ENCODE measurements at places on chromosomes 13 and 19.
A peak's percentile ranks its signal among the peaks of the same experiment; 100 is the strongest.

GRCh38 chr13:42832341-42833096, 51.1 kb downstream of the FAM216B start:
- DNase-seq, result peak; percentile 94

DNA sequence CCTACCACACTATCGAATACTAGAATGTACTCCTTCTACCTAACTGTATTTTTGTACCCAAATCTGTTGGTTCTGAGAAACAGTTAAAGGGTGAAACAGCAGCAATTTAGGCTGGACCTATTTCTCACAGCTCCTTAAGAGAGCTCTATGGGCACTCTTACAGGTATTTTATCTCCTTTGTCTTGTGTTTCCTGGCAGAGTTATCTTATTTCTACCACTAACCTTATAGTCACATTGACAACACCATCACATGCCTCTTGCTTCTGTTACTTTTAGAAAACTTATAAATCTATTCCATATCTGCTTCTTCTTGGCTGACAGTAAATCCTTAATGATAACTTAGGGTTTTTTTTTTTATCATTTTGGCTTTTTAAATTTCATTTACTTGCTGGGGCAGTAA, 130.7 kb downstream of the MYO16 start:
- DNase-seq, result no peak

GRCh38 chr19:44848812-44849447, 2.8 kb downstream of the NECTIN2 start:
- DNase-seq, result peak; percentile 9

- DNase-seq, result no peak
These were observed 2049.5 kb upstream of the PRR20A start for GRCh38 chr13:55091172-55091571.

DNA sequence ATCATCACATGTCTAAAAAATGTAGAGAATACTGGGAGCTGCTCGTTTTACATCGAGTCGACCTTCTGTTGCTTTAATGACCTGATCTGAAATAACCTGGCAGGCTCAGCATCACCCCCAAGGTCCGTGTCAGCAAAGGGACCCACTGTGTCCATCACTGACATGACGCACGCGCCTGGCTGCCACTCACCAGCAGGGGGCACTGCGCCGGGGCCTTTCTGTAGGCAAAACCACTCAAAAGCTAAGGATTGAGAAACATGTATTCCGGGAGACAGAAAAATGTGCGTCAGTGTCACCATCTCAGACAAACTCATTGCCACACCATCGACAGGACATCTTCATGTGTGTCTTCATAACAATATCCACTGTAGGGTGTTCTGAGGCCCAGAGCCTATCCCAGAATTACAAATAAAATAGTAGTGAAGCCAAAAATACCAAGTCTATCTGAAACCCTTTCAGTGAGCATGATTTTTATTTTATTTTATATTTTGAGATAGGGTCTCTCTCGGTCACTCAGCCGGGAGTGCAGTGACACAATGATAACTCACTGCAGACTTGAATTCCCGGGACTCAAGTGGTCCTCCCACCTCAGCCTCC, 130.3 kb upstream of the LSM14A start:
- DNase-seq, result peak; percentile 51

GRCh38 chr19:39183104-39183503, 13.7 kb upstream of the NCCRP1 start:
- no peak for DNase-seq

DNA sequence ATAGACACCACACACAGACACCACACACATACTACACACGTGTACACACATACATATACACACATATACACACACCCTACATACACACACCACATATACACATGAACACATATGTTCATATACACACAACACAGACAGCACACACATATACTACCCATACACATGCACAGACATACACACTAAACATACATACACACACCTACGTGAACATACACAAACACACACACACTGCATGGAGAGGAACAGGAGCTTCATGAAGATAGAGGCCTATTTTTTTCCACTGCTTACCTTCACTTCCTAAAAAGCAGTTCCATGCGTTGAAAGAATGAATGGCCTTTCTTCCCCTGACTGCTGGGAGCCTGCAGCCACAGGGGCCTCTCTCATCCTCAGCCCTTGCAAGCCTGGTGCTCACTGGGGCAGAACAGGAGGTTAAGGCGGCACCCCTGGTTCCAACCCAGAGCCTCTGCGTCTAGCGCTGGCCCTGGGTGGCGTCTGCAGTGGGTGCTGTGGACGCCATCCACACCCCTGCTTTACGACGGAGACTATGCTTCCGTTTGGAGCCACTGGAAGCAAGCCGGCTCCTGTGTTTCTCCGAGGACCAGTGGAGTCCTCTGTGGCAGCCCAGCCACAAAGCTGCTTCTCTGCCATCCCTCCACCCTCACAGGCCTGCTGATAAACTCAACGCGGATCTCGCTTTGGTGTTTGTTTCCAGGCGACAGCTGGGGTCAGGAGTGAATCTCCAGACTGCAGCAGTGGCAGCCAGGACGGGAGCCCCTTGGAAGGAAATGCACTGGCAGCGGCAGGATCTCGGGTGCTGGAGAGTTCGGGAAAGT, 1.9 kb upstream of the RASA3 start:
- DNase-seq, result no peak

- DNase-seq, result peak; percentile 74
These were observed 3.3 kb downstream of the LYL1 start for GRCh38 chr19:13099073-13099999.

GRCh38 chr13:72435251-72435650, 292.2 kb downstream of the MZT1 start:
- peak; percentile 5 for DNase-seq

- DNase-seq, result peak; percentile 53
These were observed 108.2 kb upstream of the RNF113B start for GRCh38 chr13:98285317-98285716.

- DNase-seq, result no peak
These were observed 9.0 kb downstream of the BLOC1S3 start for GRCh38 chr19:45187421-45188100.

- no peak for DNase-seq
These were observed 146.9 kb downstream of the ZNF486 start for GRCh38 chr19:20313894-20314293.

DNA sequence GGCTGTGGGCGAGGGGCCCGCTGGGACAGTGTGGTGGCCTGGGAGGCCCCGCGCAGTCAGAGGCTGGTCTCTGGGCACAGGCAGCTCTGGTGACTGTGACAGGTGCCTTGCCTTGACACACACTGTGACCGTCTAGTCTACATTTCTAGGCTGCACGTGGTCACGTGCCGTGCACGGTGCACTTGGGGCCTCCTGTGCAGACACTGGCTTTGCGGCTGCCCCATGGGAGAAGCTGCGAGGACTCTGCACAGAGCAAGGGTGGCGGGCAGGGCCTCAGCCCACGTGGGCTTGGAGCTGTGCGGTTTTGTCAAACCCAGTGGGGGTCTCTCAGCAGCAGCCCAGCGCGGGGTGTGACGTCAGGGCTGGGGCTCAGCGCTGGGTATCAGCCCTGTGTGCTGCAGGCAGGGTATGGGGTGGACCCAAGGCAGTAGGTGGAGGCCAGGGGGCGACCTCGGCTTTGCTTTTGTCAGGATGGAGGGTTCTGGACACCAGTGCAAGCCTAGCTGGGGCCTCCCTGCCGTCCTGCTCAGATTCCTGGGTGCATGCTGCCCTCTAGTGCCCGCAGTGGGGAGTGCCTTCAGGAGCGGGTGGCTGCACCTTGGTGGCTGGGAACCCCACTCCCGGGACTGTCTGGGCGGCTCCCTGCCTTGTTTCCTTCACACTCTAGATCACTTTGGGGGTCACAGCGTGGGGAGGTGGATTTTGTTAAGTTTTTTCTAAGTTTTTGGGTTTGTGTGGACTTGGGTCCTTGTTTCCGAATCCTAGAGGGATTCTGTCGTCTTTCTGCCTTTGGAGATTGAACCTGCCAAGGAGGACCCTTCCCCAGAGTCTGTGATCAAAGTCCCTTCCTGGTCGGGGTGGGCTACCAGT, 62.6 kb downstream of the KDM4B start:
- DNase-seq, result peak; percentile 56

DNA sequence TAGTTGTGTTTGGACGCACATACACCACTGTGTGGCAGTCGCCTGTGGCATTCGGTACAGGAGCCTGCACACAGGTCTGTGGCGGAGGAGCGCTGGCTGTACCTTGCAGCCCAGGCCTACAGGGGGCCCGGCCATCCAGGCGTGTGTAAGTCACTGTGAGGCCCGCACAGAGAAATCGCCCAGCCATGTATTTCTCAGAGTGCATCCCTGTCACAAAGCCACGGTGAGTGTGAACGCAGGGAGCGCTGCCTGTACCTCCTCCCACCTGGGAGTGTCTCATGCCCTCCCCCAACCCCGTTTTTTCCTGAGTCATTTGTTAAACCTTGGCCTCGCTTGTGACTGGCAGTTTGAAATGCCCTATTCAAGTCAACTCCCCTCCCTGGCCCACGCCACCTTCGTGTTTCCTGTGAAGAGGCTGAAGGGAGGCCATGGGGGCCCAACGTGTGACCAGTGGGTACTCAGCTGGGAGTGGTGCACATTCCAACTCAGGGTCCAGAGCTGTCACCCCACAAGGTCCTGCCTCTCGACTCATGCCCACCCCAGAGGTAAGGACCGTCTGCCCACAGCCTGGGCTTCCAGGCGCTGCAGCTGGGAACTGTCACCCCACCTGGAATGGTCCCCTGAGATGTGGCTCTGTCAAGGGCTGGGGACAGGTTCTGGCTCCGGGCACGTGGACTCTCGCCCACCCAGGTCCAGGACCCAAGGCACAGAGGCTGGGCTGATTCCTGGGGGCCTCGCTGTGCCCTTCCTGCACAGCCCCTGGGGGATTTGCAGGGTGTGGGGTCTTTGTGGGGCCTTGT, 11.6 kb upstream of the RASA3 start:
- no peak for DNase-seq

GRCh38 chr13:72218966-72219365, 352.0 kb upstream of the DACH1 start:
- DNase-seq, result no peak

GRCh38 chr13:23796551-23796950, 92.6 kb downstream of the MIPEP start:
- DNase-seq, result peak; percentile 75

DNA sequence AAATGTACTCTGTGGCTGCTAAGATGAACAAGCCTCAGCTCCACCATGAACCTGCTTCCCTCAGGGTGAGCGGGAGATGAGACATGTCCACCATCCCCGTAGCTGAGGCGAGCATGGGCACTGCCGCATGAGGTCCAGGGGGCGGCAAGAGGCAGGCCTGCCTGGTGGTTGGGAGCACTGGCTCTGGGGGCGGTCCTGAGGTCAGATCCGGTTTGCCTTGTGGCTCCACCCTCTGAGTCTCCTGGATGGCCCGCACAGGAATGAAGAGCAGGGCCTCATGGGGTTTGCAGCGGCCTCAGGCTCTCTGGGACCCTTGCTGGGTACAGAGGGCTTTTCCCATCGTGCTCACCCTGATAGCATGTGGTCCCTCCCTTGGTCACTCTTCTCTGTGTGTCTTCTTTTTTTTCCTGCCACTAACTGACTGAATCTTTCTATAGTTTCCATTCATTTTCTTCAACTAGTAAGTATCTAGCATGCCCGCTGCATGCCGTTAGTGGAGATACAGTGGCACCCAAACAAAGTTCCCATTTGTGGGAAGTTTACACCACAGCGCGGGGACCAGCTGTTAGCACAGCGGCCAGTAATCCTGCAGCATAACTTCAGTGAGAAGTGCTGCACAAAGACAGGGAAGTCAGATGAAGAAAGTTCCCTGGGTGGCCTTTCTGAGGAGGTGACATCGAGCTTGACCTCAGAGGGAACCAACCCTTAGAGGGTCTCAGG, 37.3 kb downstream of the CAPN12 start:
- no peak for DNase-seq

DNA sequence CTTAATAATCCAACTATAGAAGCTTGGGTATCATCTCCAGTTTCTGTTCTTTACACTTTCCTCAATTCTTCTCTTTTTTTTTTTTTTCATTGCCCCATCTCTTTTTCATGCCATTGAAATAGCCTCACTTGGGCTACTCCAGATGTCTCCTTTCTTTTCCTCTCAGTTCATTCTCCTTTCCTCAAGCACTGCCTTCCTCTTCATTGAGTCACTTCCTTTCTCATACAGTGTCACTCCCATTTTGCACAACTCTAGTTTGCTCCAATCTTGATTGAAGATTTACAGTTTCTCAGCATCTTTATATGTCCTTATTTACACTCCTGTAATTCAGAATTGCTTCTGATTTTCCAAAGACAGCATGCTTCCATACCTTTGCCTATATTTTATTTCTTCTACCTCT, 61.3 kb downstream of the IPO5 start:
- DNase-seq, result peak; percentile 91

DNA sequence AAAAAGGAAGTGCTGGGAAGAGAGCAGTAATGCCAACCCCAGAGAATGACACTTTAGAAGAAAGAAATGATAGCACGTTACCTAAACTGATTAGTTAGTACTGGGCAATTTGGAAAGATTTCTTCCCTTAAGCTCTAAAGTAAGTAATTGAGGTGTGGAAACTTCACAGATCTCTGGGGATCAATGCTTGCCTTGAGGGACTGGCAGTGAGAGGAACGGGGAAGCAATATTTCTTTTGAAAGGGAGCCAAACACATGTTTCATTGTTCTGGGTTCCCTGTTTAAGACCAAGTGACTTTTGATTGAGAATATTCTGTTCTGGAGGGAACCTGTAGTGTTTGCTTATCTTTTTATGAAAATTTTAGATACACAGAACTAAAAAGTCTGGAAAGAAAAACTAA, 190.5 kb downstream of the NDFIP2 start:
- no peak for DNase-seq

- no peak for DNase-seq
These were observed 36.1 kb downstream of the CNMD start for GRCh38 chr13:52703482-52703881.

DNA sequence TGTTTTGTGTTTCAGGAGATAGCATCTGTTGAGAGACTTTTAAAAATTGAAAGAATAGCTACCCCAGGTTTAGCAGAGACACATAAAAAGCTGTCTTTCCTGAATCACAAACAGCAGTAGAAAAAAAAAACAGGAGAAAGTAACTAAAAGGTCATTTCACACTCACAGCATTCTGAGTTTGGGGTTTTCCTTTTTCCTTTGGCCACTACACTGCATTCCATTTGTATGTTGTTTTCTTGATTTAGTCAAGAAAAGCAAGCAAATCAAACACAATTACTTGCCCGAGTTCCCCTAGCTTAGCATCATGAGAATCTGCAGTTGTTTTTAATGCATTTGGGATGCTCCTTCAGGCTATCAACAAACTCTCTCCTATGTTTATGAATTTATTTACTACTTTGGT, 161.0 kb downstream of the KCTD12 start:
- peak; percentile 77 for DNase-seq

GRCh38 chr19:52896431-52897137, 851 bp downstream of the ZNF320 start:
- DNase-seq, result peak; percentile 32

DNA sequence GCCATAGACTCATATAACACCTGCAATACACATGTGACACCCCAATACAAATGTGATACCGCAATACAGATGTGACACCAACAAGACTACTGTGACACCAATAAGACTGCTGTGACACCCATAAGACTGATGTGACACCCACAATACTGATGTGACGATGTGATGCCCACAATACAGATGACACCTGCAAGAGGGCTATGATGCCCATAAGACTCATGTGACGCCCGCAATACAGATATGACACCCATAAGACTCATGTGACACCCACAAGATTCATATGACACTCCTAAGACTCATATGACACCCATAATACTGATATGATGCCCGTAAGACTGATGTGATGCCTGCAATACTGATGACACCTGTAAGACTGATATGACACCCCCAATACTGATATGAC, 113.0 kb downstream of the MRPL57 start:
- DNase-seq, result no peak
